ENCODE measurements at places on chromosomes 13 and 19.

DNA sequence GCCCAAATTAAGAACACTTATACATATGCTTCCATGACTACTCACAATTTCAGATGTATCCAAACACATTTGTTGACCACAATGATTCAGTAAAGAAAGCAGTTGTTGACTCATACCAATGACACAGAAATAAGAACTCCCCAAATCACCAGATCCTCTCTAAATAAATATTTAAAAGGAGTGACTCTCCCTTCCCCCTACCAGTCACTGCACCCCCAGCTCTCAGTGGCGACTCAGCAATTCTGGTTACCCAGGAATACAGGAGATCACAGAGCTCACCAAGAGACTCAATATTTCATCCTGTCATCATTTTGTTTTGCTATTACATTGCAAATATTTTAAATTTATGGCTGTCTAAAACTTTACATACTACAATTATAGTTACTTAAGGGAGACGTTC, 131.5 kb downstream of the RGCC start:
- peak; percentile 57 for DNase-seq

DNA sequence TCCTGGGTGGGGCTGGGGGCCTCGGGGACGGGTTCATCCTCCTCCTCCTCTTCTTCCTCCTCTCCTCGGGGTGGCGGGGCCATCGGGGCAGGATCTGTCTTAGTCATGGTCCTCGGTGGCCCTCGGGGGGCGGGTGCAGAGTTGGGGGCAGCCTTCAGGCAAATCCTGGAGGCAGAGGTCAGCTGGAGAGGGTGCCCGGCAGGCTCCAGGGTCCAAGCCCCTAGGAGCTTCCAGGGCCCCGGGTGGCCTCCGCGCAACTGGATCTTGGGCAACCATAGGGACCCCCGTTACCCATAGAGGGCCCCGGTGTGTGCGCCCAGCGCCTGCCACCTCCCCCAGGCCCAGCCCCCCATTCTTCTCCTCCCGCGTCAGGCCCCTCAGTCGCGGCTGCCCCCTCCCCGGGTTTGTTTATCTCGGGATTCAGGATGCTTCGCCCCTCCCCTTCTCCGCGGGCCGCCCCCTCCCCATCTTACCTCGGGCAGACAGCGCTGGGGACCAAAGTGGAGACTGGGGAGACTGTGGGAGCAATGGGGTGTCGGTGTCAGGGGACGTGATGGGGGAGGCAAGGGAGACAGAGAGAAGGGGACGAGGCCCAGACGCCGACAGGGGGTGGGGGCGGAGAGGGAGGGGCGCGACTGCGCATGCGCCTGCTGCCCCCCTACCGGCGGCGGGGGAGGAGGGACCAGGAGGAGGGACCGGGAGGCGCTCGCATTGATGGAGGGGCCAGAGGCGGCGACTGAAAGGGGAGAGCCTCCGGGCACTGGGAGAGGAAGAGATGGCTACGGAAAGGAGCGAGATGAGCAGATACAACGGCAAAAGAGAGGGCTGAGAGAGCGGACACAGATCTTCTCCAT, at the start of gene CLIP3:
Gene CLIP3, minus strand, starts transcription at position 623 of the 854 bp plus-strand sequence. Its CDS starts 516 bp downstream, at position 107.
- peak; percentile 33 for DNase-seq

- no peak for DNase-seq
These were observed 3.3 kb upstream of the KLK15 start for GRCh38 chr19:50836543-50837195.

- DNase-seq: no peak
These were observed 263.4 kb downstream of the FGF9 start for GRCh38 chr13:21934284-21934683.

GRCh38 chr13:49858178-49858856, 65.8 kb upstream of the KPNA3 start:
- no peak for DNase-seq

DNA sequence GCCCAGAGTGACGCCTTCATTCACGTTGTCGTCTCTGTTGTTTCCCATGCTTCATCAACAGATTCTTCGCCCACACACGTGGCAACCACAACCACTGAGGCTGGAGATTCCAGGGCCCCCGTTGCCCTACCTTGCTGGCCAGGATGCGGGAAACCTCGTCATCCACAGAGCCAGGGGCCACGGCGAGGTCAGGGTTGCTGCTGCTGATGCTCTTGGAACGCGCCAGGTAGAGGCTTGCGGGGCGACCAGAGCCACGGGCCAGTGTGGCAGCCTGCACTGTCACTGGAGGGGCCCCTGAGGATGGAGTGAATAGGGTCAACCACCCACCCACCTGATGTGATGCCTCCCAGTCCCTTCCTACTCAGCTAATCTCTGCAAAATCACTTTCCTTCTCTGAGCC, 6.3 kb upstream of the ANGPTL8 start:
- DNase-seq: no peak

- no peak for DNase-seq
These were observed 20.4 kb upstream of the ATP8A2 start for GRCh38 chr13:25351404-25351803.

DNA sequence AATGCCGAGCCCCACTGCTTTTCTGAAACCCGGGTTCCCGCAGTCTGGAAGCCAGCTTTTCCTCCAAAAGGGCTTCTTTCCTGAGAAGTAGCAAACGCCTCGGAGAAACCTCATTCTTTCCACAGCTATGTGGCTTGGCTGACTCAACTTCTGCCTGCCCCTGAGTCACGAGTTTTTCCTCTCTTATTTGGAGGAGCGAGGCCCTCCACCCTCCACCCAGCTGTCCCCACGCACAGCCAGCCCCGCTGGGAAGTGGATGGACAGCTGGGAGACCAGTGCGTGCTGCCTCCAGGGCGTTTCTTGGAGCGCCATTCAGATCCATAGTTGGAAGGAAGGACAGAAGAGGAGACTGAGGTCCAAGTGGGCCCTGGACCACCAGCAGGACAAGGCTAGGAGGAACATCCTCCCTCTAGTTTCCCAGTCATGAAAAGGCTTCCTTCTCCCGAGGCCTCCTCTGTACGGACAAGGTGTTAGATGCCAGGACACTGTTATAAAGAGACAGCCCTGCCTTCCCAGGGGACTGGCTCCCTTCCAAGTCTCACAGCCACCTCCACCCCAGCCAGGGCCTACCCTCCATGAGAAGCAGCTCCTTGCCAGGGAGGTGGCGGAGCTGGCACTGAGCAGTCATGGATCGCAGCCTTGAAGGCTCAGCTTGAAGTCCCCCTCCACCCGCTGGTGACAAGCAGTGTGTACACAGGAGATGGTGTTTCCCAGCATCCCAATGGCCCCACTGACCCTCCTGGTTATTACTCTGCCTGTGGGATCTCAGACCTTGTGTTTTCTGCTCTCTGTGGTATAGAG, 2.5 kb upstream of the PLEKHF1 start:
- DNase-seq: no peak

DNA sequence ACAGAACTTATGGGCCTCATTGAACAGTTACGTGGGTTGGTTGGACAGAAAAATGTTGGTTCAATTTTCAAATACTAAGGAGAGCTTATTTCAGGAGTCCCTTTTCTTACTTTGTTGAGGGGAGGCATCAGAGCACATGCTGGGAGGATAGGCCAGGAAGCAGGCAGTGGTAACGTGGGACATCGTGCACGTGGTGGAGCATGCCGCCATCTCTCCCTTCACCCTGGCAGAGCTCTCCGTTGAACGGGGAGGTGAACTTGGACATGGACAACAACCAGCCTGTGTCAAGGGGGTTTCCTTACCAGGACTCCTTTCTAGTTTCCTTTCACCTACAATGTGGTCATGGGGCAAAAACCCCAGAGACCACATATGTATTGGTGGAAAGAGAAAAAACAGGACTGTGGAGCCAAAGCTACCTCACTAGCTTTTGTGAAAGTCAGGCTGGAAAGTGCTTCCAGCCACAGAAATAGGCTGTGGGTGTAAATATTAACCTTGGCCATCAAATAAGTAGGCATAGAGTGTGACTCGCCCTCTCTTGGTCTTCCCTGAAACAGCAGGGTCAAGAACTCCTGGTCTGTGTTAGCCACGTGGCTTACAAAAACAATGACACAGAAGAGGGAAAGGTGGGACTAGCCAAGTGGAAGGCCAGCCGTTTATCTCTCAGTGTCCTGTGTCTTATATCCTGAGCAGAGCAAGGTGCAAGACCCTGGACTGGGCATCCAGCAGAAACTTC, 14.4 kb downstream of the MICOS13 start:
- DNase-seq: no peak

DNA sequence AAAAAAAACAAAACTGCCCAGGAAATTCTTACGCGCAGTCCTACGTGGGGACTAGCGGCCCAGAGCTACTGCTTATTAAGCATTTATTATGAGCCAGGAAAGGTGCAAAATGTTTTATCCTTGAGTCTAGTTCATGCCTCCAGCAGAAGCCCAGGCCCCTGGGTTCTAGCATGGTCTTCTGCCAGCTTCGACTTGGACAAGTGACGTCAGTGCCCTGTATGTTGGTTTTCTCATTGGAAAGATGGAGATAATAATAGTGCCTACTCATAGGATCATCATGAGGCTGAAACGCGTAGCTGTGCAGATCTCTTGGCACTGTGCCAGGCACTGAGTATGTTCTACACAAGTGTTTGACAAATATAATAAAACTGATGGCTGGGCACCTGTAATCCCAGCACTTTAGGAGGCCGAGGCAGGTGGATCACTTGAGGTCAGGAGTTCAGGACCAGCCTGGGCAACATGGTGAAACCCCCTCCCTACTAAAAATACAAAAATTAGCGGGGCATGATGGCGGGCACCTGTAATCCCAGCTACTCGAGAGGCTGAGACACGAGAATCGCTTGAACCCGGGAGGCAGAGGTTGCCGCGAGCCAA, 12.4 kb upstream of the SULT2B1 start:
- DNase-seq: no peak

DNA sequence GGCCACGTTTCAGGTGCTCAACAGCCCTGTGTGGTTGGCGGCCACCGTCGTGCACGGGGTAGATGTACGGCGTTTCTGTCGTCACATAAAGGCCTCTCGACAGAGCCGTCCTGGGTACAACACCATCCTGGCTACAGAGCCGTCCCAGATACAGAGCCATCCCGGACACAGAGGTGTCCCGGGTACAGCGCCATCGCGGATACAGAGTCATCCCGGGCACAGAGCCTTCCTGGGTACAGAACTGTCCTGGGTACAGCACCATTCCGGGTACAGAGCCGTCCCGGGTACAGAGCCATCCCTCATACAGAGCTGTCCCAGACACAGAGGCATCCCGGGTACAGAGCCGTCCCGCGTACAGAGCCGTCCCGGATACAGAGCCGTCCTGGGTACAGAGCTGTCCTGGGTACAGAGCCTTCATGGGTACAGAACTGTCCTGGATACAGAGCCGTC, 222.7 kb upstream of the SOX1 start:
- no peak for DNase-seq

DNA sequence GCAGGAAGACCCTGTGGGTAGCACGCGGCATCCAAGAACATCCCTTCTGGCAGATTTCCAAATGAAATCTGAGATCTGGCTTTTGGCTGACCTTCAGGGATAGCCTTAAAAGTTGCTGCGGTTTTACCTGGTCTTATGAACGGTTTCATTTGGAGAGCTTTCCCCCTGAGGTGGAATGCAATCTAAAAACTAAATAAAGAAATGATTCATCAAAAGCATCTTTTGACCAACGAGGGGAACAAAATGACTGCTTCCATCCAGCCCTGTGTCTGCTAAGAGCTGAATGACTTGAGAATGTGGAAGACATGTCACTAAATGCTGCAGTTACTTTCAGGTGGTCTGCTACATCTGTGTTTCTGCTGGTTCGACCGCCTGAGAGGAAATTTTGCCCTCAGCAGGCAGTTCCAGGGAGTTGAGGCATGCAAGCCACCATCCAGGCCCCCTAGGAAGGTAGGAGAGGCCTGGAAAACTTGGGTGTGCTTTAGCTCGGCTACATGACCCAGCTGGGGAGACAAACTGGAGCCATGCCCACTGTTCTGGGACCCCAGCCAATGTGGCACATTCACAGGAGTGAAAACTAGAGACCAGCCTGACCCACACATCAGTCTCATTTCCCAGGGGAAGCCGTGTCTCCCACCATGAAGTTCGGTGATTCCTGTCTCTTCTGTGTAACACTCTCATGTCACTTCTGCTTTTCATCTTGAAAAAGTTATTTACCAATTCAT, 175.1 kb upstream of the KL start:
- DNase-seq: no peak

DNA sequence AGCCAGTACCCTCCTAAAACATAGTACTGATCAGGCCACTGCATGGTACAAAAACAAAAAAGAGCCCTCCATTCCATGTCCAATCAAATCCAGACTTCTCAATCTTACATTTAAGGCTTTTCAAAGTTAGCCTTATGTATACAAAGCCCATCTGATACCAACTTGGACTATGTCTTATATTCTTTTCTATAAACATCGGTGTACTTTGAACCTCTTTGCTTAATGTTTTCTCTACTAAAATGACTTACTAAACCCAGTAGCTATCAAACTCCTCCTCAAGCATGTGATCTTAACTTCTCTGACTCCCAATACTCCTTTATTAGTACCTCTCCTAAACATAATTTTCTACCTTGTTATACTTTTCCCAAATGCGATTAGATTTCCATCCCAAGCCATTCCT, 14.8 kb downstream of the TSC22D1 start:
- no peak for DNase-seq

DNA sequence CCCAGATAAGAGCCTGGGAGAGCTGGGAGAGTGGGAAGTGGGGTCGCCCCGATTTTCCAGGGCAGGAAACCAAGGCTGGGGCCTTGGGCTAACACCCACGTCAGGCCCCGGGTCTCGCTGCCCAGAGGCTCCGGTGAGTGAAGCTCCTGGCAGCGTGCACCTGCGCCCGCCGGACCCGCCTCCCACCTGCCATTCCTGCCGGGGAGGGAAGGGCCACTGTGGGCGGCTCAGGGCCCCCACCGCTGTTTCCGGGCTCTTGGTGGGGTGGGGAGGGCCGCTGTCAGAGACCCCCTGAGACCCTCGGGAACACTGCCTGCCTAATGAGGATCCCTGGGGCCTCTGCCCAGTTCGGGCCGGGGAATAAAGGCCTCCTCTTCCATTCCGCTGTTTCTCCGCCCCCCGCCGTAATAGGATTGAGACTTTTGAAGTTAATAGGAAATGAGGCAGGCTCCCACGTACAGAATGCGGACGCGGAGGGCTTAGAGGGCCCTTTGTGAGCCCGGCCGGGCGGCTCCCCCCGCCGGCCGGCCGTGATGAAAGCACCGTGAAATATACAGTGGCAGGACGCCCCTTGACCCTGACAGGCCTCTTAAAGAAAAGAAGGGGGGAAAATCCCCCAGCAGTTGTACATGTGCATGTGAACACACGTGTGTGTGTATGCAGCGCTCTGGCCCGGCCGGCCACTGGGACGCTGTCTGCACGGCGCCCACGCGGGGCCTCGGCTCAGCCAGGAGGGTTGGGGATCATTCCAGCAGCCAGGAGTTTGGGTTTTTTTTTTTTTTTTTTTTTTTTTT, 33.2 kb downstream of the EFNA2 start:
- DNase-seq: no peak

GRCh38 chr13:90542959-90543505, 804.5 kb upstream of the MIR17HG start:
- no peak for DNase-seq

Measured in CD4-positive, alpha-beta T cell treated with Interferon gamma for 1 hour (primary cell).